ENCODE measurements at places on chromosomes 4 and X.

GRCh38 chrX:50747471-50747900 lies 66.5 kb downstream of the SHROOM4 start:
- peak; percentile 52 for DNase-seq

- DNase-seq = no peak
Measured at GRCh38 chr4:177163532-177163931, 146.1 kb upstream of the NEIL3 start.

DNA sequence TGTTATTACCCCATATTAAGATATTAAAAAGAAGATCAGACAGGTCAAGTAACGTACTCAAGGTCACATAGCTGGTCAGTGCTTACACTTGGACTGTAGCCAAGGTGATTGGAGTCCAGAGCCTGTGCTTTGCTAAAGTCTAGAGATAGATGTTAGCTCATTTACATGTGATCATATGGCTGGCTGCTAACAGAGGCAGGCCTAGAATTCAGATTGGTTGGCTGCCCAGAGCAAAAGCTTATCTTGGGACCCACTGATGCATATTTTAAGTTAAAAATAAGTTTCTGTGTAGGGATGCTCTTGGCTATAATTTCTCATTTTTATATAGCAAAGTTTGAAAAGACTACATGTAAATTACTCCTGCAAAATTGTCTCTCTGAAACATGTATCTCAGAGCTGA lies 18.1 kb upstream of the EXOC1L start:
- DNase-seq = no peak

- DNase-seq = no peak
Measured at GRCh38 chr4:86498863-86499166, 95.3 kb upstream of the PTPN13 start.

GRCh38 chr4:138977524-138977923 lies 38.1 kb upstream of the NOCT start:
- no peak for DNase-seq

GRCh38 chr4:169791527-169792156 lies 33.9 kb upstream of the HPF1 start:
- no peak for DNase-seq

DNA sequence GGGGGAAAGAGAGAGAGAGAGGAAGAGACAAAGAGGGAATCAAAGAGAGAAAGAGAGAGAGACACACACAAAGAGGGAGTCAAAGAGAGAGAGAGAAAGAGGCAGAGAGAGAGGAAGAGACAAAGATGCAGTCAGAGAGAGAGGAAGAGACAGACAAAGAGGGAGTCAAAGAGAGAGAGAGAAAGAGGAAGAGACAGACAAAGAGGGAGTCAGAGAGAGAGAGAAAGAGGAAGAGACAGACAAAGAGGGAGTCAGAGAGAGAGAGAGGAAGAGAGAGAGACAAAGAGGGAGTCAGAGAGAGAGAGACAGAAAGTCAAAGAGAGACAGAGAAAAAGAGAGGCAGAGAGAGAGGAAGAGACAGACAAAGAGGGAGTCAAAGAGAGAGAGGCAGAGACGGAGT lies 45.5 kb downstream of the MAGEA9 start:
- no peak for DNase-seq

DNA sequence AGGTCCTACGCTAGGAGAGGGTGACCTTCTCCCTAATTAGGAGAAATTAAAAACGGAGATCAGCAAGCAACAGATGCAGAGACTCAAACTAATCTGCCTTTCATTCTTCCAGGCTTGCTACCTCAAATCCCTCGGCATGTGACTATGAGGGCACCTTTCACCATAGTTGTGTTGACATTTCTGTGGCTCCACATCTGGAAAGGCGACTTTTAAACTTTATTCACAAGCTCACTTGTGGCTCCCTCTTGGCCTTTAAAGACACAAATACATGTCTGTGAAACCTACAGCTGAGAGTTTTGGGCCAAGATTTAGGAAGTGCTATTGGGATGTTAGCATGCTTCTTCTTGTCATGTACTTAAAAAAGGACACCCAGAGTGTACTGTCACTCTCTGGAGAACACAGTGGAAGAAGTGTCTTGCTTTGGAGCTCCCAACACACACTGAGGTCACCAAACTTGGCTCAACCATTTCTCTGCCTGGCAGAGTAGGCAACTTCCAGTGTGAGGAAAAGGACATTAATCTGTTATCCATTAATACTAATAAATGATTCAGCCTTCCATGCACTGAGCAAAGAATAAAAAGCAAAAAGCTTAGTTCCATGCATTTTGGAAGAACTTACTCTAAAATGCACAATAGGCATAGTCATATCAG lies 60.1 kb downstream of the LDB2 start:
- DNase-seq = no peak

DNA sequence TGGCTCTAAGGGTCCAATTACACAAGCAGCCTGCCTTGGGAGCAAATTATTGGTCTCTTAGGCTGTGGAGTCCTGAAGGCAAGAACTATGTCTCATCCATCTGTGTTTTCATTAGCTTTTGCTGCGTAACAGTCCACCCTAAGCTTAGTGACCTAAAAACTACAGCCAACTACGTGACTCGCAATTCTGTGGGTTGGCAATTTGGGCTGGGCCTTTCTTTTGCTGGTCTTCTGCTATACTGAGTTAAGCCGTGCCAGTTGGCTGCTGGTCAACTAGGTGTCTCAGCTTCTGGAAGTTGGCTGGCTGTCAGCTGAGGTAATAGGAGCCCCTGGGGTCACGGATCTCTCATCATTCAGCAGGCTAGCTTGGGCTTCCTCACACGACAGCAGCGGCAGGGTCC lies 205.6 kb upstream of the S100G start:
- no peak for DNase-seq

DNA sequence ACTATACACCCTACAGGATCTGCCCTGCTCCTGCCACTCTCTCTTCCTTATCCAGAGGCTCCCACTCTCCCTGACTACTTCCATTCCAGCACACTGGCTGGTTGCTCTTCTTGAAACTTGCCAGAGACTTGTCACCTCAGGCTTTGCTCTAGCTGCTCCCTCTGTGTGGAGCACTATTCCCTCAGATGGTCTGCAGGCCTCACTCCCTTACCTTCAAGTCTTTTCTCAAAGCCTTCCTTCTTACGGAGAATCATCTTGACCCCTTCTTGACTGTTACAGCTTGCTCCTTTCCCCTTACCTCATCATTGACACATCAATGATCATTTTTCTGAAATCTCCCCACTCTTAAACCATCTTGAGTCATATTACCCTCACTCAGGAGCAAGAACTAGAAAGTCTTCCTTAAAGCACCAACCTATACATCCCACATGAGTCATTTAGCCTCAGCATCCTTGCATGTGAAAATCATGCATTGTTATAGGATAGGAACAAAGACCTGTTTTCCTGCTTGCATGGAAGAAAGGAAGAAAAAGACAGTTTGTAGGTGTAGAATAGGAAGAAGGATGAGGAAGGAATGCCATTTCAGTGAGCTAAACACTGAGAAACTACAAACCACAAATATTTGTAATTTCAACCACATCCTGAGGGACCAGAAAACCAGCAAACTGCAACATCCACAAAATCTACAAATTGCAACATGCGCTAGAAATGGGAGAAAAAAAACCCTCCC lies 55.7 kb downstream of the ANTXR2 start:
- peak; percentile 55 for DNase-seq

GRCh38 chr4:85153221-85153620 lies 186.7 kb upstream of the WDFY3 start:
- no peak for DNase-seq

GRCh38 chr4:176191974-176192373 lies 3.4 kb downstream of the SPATA4 start:
- DNase-seq = no peak

GRCh38 chr4:114217150-114217817 lies 237.8 kb upstream of the ARSJ start:
- no peak for DNase-seq

Data from AG09309 (cell line).